Common myeloid progenitor, CD34-positive (primary cell): ENCODE measurements at places on chromosomes 7 and 10.

DNA sequence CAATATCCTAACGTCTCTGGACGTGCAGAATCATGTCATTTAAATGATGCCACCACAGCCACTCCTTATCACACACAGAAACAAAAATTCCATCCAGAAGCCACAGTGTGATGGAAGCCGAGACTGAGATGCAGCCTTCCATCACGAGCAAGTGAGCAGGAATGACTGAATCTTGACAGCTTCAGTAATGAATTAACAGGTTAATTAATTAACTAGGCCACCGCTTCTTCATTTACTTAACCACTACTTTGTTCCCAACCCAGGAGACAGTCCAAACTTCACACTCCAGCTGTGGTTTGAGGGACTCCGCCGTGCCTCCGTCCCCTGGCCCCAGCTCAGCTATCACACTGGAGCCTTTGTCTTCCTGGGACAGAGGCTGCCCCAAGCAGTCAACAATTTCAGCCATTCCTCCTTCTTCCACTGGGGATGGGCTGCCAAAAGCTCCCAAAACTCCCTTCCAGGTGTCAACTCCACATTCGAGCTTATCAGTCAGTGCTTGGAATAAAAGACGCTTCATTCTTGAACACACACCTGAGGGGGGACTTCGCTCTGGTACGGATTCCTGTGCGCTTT lies 65.9 kb downstream of the FGFR2 start:
- DNase-seq, result no peak

DNA sequence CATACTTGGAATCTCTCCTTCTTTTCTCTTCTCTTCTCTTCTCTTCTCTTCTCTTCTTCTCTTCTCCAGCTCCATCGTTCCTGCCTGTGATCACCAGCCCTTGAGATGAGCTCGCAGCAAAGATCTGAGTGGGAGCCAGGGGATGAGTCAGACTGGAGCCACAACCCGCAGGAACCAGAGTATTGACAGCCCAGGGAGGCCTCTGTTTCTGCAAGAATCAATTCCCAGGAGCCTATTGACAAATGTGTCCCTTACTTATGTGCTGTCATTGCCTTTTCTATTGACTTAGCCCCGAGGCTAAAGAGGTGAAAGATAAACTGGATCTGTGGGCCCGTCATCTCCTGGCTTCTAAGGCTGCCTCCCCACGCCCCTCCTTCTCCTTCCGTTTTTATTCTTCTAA lies 13.1 kb upstream of the HABP2 start:
- no peak for DNase-seq

- DNase-seq, result no peak
These were observed 104.6 kb upstream of the CTBP2 start for GRCh38 chr10:125264757-125265578.

- DNase-seq, result no peak
These were observed 8.9 kb downstream of the FGF8 start for GRCh38 chr10:101766753-101767599.

GRCh38 chr7:108201766-108202165 lies 71.6 kb upstream of the LAMB4 start:
- DNase-seq, result no peak

DNA sequence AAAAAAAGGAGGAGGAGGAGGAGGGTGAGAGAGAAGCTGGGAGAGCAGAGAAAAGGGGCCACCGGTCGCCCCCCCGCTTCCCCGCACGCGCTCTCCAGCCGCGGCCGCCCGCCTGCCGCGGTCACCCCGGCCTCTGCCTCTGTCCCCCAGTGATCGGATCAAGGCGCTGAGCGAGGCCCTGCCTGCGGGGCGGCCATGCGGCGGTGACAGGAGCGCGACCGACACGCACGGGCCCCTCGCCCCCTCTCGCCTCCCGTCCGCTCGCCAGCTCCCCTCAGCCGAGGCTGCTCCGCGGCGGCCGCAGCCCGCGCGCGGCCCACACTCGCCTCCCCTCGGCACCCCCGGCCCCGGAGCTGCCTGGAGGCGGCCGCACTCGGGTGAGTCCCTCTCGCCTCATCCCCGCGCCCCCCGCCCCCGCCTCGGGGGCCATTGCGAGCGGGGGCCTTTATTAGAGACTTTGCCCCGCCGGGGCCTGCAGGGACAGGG lies at the start of gene GTF2I:
TSS of gene GTF2I (plus strand) at position 27 of the 486 bp plus-strand sequence. CDS start 31,411 bp downstream, outside the sequence.
- no peak for DNase-seq

DNA sequence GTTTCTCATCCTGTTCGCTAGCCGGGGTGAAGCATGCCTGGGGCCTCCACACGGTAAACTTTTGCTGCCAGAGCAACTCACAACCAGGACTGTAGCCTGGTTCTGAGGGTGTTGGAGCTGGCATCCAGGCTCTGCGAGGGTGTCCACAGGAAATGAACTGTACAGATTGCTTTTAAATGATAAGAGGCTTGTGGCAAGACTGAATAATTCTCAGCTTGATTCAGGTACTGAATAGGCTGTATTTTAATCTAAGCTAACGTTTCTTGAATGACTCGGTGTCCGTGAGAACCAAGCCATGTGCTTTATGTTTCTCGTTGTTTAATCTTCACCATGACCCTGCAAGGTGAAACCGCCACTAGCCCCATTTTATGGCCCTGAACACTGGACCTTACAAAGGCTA lies 49.3 kb downstream of the EEPD1 start:
- DNase-seq, result peak; percentile 89

DNA sequence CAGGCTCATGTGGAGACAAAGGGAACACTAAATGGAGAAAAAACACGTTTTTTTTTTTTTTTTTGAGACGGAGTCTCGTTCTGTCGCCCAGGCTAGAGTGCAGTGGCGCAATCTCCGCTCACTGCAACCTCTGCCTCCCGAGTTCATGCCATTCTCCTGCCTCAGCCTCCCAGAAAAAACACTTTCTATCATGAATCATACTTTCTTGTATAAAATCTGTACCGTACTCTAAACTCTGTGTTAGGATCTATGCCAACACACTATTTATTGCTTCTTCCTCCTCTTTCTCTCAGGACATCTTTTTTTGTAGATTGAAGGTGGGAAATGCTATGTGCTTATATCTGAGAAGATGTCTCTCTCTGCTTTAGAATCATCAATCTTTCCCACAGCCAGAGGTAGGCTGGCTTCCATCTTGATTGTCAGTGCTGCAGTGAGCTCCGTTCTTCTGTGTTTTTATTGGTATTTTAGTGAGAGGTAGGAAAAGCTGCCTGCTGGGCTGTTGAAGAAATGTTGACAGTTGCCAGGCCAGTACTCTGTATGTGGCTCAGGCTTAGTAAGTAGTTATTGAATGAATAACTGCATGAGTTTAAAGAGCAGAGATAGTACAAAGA lies 101.1 kb downstream of the GPR85 start:
- no peak for DNase-seq

GRCh38 chr7:6489612-6490011 lies 41.9 kb upstream of the DAGLB start:
- DNase-seq, result peak; percentile 47

DNA sequence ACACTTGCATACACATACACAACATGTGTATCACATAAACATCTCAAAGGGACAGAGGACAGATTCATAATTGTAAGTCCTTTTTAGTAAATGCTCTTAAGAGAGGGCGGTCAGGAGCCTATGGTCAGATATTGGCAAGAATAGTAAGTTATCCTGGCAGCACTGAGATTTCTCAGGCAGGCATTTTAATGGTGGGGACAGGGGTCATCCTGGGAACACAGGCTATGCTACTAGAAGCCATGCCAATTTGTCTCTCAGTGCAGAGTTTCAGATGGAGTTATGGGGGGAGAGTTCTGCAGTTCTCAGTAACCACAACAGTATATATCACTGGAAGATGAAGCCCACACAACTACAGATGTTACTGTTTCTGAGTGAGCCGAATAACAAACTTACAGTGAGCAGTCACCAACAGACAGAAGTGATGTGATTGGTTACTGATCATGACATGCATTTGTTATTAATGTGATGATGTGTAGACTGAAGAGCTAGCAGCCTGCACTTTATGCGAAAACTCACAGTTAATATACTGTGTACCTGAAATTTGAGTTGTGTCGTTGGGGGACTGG lies 16.4 kb downstream of the ZNF487 start:
- no peak for DNase-seq

- peak; percentile 56 for DNase-seq
These were observed 19.0 kb upstream of the ANKRD2 start for GRCh38 chr10:97553575-97554031.

- no peak for DNase-seq
These were observed 797.2 kb downstream of the TNS3 start for GRCh38 chr7:46784732-46785131.

GRCh38 chr10:67114945-67115344 lies 189.1 kb downstream of the LRRTM3 start:
- no peak for DNase-seq

GRCh38 chr10:106479636-106480035 lies 684.9 kb downstream of the SORCS1 start:
- DNase-seq, result no peak

DNA sequence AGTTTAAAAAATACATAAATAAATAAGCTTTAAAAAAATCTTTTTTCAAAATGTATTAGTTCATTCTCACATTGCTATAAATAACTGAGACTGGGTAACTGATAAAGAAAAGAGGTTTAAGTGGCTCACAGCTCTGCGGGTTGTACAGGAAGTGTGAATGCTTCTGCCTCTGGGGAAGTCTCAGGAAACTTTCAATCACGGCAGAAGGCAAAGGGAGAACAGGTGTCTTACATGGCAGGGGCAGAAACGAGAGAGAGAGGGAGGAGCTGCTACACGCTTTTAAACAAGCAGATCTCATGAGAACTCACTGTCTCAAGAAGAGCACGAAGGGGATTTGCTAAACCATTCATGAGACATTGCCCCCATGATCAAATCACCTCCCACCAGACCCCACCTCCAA lies 114.6 kb downstream of the DNAJC1 start:
- DNase-seq, result no peak

- no peak for DNase-seq
These were observed 114.3 kb upstream of the YAE1 start for GRCh38 chr7:39451901-39452300.

GRCh38 chr10:613271-614138 lies 76.0 kb downstream of the DIP2C start:
- no peak for DNase-seq

DNA sequence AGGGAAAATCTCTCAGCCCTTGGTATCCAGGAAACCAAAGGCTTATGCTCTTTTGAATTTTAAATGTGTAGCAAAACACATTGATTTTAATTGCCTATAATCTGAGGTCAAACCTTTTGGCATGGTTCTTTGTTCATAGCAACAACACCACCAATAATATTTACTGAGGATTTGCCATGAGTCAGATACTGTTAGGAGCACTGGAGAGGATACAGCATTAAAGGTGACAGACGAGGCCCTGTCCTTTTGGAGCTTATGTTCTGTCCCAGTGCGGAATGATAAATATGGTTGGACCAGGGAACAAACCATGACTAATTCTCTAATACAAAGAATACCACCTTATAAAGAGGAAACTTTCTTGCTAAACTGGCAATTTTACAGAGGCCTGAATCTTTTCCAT lies 176.6 kb downstream of the CTNNA3 start:
- no peak for DNase-seq

- DNase-seq, result no peak
These were observed 86.6 kb upstream of the MACROH2A2 start for GRCh38 chr10:69965919-69966662.

DNA sequence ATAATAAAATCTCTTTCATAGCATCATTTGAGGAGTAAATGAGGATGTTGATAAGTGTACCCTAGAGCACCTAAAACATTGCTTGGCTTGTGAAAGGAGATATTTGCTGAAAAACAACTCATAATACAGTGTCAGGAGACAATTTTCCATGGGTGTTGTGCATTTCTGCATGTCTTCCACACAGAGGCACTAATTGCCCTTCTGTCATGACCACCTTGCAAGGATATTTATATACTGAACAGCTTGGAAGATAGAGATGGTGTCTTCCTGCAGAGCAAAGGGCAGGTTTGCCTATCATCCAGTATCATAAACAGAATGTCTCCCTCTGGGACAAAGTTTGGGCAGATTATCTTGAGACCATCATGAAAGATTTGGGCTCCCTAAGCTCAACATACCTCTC lies 495.2 kb upstream of the LRRN3 start:
- DNase-seq, result no peak

DNA sequence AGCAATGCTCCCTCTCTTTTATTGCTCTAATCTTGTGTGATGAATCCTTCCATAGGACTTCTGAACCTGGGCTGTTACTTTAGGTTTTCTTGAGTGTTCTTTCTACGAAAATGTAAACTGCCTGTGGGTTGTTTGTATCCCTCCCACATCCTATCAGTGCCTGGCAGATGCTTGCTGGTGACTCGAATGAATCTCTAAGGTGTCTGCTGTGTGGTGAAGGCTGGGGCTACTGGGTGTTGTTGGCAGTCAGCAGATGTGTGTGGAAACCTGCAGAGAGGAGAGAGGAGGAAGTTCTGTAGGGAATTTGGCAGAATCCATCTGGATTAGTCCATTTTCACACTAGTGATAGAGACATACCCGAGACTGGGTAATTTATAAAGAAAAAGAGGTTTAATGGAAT lies 639.4 kb downstream of the CALN1 start:
- no peak for DNase-seq

DNA sequence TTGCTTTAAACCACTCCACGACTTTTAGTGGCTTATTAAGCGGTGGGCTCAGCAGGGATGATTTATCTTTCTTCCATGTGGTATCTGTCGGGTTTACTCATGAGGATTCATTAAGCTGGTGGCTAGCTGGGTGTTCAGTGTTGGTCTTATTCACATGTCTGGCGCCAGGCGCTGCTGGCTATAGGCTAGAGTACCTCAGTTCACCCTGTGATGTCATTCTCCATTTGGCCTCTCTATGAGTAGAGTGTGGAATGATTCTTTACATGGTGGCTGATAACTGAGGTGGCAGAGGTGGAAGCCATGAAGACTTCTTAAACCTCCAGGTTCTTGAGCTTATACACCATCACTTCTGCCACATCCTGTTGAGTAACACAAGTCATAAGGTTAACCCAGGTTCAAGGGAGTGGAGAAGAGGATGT lies 115.4 kb downstream of the MLLT10 start:
- DNase-seq, result no peak

DNA sequence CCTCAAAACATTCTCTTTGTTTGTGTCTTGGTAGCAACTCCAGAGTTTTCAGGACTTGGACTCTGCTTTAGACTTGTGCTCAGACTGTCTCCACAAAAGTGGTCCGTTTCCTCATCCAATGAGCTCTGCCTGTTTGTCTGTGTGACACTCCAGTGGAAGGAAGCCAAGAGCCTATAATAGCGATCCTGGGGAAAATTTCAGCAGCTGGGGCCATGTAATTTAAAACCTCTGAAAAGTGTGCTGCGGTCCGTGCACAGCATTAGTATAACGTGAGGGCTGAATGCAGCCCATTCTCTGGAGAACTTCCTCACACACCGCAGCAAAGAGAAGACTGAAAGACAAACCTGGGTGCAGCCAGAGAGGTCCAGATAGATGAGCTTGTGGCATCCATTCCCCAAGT lies at the start of gene LRRC17:
TSS of gene LRRC17 (plus strand) at position 259 of the 400 bp plus-strand sequence. CDS start 20,914 bp downstream, outside the sequence.
- DNase-seq, result peak; percentile 17

GRCh38 chr10:114576716-114577115 lies 81.4 kb downstream of the ABLIM1 start:
- no peak for DNase-seq

GRCh38 chr10:31000071-31000782 lies 31.4 kb downstream of the ZNF438 start:
- no peak for DNase-seq

DNA sequence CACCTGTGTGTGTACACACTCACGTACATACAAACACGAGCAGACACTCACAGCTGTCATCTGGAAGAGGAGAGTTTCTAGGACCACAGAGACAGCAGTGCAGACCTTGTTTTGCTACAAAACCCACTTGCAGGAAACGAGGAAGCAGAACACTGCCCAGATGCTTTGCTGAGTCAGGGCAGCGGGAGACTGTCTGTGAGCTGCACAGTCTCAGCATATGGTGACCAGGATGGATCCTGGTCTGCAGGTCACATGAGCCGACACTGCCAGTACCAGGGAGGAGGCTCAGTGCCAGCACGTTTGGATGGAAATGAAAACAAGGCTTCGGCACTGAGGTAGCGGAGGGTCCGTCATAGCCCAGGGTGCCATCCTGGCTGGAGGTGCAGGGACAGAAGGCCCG lies 117.6 kb upstream of the DPP6 start:
- DNase-seq, result no peak
